ENCODE measurements at places on chromosomes 6 and 20. TPM values are rescaled to one million over a fixed set of nuclear protein-coding genes. Genes with fewer than 3 reads are reported as not detected.

FOXC1 gene
- total RNA-seq = 2.7 TPM

SLC17A3 gene
- total RNA-seq = not detected

CST4 gene
- not detected for total RNA-seq

NAPB gene
- 45.7 TPM for total RNA-seq

EYS gene
- 0.17 TPM for total RNA-seq

C6orf136 gene
- 17.4 TPM for total RNA-seq

ETV7 gene
- 1.4 TPM for total RNA-seq

PLEKHG1 gene
- 42.0 TPM for total RNA-seq

MARCKS gene
- 77.0 TPM for total RNA-seq

CGAS gene
- total RNA-seq = 8.9 TPM

PEX7 gene
- total RNA-seq = 9.6 TPM

DNA sequence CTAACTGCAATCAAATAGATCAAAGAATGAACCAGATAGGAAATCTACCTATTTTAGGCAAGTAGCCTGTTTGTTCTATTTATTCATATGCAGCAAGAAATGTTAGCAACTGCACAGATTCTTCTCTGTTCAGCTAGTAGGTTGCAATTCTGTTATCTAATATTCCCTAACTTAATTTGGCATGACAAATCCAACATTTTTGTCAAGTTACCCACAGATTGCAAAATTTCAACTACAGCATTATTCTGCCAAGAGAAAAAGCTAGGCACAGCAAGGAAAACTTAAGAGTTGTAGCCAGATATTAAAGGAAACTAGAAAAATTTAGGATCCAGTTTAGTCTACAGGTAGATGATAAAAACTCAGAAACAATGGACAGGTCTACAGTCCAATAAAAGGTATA is 104.4 kb upstream of the SYNCRIP start:
- no peak for DNase-seq

DNA sequence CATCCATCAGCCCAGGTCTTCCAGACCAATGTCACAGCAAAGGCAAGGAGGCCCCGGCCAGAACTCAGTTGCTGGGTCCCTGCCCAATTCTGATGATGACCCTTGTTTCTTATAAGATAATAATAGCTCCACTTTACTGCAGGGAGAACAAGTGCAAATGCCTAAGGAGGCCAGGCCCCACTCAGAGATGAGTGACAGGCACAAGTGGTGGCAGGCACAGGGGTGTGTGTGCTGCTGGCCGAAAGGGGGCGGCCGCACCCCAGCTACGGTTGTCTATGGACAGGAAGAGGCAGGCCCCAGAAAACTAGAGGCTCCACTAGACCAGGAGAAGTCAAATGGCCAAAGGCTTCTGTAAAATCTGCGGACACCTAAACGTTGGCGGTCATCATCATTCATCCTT is 28.6 kb downstream of the GNAS-AS1 start:
- DNase-seq = no peak

DNA sequence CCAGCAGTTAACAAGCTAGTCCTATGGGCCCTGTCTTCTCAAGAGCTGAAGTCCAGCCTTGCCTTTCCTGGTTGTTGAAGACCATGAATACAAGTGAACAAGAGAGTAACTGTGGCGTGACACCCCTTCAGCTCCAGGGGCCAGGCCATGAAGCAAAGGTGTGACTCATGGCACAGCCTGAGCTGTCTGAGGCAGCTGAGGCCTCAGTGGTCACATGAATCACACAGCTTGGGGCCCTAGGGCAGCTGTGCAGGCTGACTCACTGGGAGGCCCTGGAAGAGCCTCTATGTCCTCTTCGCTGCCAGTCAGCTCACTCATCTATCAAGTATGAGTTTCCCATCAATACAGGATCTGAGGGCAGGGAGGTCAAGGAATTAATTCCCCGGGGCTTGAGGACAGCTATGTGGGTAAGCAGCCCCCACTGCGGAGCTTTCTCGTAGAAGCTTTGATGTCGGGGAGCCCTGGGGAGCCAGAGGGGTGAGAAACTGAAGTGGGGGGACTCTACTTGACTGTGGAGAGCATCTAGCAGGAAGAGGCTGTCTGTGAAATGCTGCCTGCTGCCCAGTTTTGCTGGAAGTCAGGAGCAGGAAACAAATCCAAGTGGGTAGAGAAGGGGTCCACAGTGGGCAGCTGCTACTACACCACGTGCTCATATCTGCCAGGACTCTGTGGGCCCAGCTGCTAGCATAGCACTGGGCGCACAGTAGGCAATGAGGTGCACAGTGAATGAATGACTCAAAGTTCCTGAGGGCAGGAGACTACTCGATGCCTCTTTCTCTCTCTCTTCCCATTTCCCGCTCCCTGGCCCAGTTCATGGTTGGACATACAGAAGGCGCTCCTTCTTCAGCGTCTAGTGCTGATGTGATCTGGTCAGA is 13.7 kb upstream of the FAM83C start:
- no peak for DNase-seq

GRCh38 chr20:39019805-39020325 is 57.7 kb downstream of the DHX35 start:
- DNase-seq = no peak

- no peak for DNase-seq
Measured at GRCh38 chr6:16918586-16918985, 157.3 kb upstream of the ATXN1 start.

- DNase-seq = no peak
Measured at GRCh38 chr6:37155394-37156312, 14.3 kb upstream of the PIM1 start.

DNA sequence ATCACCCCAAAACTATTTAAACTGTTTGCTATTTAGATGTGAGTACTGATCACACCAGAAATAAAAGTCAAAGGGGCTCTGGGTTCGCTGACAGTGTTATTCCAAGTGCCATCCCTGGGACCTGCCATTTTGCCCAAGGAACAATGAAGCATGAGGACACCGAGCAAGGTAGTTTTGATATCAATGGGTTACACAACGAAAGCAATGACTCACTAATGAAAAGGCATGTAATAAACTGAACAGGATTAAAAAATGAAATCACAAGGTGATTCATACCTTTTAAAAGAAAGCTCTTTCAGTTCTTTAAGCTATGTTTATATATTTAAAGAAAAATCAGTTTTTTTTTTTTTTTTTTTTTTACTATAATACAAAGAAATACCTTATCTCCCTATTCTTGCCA is 102.0 kb downstream of the HS3ST5 start:
- no peak for DNase-seq

GRCh38 chr6:118536478-118536877 is 11.6 kb upstream of the PLN start:
- no peak for DNase-seq

DNA sequence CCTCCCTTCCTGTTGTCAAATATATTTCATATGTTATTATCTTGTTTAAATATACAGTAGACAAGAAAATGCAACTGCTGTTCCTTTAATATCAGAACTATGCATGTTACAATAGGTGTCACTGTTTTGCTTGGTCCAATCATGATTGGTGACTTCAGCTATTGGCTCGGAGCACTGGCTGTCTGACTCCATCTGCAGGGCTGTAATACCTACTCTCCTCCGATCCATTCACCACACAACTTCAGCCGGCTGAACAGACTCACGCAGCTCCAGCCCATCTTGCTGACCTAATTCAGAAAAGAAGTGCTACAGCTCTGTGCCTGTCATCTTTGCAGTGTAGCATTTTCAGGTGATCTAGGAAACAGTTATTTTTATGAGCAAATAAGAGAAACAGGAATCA is at the start of gene BTBD3:
TSS of gene BTBD3 (plus strand) at position 231 of the 400 bp plus-strand sequence. CDS start 383 bp downstream, outside the sequence.
- DNase-seq = peak; percentile 62

- DNase-seq = no peak
Measured at GRCh38 chr6:33249732-33250630, 21.7 kb downstream of the VPS52 start.

- DNase-seq = peak; percentile 71
Measured at GRCh38 chr6:219641-220198, 72.6 kb upstream of the DUSP22 start.

DNA sequence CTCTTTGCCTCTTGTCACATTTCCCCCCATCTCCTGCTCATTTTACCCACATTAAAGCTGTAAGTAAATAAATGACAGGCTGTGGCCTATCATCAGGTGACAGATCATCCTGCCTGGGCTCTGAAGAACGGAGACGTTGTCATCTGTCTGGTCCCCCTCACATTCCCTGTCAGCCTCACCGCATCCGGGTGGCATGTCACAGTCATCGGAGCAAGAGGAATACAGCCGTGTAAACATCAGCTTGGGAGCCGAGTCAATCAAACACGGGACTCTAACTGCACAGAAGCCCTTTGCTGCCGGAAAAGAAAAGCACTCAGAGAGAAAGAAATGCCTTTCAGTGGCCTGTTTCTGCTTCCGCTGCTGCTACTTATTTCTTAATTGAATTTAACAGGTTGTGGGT is 371.9 kb upstream of the ID4 start:
- DNase-seq = peak; percentile 50

DNA sequence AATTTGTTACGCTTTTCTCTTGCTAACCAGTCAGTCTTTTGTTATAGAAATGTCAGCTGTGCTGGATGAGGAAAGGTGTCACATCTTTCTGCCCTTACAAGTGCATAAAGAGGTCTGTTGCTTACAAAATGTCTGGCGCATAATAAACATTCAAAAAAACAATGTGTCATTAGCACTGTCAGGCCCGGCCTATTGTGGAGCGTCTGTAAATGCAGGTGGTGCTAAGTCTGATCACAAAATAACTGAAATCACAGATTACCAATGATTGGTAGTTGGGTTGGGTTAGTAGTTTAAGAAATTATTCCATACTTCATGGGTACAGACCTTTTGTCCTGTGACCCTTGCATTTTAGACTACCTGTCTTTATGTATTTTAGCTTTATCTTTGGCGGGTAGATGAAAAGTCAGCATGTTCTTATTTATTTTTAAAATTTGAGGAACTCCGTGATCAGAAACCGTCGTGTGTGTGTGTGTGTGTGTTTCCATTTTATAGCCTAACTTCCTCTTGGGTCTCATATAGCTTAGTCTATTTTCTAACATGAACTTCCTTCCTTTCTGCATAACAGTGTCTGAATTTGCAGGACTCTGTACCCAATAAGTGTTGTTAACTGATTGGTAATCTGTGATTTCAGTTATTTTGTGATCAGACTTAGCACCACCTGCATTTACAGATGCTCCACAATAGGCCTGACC is 88.1 kb upstream of the IFNGR1 start:
- no peak for DNase-seq

GRCh38 chr6:152463164-152463563 is 174.0 kb downstream of the SYNE1 start:
- no peak for DNase-seq

- DNase-seq = peak; percentile 45
Measured at GRCh38 chr6:39979461-39980328, 45.4 kb upstream of the MOCS1 start.

DNA sequence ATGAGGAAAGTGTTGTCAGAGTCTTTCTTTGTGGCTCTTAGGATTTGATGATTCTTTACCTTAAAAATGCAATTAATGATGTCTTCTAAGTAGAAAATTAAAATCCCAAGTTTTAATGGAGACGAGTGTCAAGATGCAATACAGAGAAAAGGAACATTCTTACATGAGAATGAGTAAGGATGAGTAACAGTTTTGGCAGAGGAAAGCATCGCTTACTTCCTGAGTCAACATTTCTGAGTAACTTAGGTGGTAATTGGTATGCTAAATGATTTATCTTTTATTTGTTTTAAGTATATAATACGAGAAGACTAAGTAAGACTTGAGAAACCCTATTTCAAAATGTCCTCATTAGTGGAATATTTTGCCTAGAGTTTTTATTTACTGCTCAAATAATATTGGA is 101.3 kb downstream of the RTN4IP1 start:
- no peak for DNase-seq

GRCh38 chr6:149230712-149231460 is 86.6 kb upstream of the TAB2 start:
- no peak for DNase-seq

- DNase-seq = no peak
Measured at GRCh38 chr6:946546-946945, 253.6 kb upstream of the EXOC2 start.
